ENCODE measurements at places on chromosomes 6 and 20.

DNA sequence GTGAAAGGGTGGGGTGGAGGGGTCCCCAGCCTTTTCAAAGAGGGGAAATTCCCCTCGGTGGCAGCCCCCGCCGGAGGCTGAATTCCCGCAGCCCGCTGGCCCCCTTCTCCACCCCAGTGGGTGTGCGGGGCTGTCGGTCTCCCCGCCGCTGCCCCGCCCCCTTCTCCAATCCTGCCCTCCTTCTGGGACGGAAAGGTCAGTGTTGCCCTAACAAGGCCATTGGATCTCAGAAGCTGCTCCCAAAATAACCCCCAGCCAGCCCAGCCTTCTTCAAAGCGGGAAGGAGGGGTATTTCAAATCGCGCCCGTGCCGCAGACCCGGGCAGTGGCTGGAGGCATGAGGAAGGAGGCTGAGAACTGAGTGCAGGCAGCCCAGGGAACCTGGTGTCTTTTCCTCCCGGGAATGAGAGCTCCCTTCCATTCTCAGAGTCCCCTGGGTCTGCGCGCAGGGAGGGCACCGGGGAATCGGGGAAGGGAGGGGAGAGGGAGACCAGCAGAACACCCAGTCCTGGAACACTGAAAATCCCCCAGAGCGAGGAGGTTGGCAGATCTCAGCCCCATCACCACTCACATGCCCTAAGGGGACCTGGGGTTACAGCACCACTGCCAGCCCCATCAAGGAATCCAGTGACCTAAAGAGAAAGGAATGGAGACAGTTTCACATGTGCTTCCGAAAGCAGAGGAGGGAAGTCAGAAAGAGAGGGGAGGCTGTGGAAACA, at the start of gene JPH2:
Gene JPH2 (minus strand): TSS at position 135 of the 718 bp plus-strand sequence. CDS start 483 bp downstream, outside the sequence.
- DNase-seq, result no peak

- DNase-seq, result no peak
These were observed 110.6 kb downstream of the BACH2 start for GRCh38 chr6:90186026-90186425.

- DNase-seq, result no peak
These were observed 627.9 kb downstream of the PRKN start for GRCh38 chr6:162099685-162100084.

- DNase-seq, result no peak
These were observed 115.1 kb upstream of the SOX4 start for GRCh38 chr6:21478411-21478810.

- DNase-seq, result no peak
These were observed 389.4 kb downstream of the RNGTT start for GRCh38 chr6:88574031-88574430.

- no peak for DNase-seq
These were observed 318.2 kb downstream of the MAFB start for GRCh38 chr20:40370800-40371199.

DNA sequence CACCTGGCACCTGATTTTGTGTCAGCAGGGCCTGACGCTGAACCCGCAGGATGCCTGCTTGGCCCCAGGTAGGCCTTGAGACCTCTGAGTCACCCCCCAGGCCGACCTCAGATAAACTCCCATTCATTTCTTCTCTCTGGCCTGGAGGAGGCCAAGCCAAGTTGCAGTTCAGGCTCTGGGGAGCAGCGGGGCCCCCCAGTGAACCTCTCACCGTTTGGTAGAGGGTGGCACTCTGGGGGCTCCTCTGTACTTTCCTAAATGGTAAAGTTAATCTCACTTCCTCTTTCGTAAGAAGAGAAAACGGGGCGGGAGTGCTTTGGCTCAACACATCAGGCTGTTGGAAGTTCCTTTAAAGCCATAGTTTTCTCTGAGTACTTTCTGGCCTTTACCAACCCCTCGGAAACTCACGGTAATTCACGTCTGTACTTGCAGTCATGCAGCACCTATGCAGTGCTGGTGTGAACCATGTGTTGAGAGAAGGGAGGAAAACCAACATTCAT, 2.8 kb downstream of the SIRPA start:
- no peak for DNase-seq

DNA sequence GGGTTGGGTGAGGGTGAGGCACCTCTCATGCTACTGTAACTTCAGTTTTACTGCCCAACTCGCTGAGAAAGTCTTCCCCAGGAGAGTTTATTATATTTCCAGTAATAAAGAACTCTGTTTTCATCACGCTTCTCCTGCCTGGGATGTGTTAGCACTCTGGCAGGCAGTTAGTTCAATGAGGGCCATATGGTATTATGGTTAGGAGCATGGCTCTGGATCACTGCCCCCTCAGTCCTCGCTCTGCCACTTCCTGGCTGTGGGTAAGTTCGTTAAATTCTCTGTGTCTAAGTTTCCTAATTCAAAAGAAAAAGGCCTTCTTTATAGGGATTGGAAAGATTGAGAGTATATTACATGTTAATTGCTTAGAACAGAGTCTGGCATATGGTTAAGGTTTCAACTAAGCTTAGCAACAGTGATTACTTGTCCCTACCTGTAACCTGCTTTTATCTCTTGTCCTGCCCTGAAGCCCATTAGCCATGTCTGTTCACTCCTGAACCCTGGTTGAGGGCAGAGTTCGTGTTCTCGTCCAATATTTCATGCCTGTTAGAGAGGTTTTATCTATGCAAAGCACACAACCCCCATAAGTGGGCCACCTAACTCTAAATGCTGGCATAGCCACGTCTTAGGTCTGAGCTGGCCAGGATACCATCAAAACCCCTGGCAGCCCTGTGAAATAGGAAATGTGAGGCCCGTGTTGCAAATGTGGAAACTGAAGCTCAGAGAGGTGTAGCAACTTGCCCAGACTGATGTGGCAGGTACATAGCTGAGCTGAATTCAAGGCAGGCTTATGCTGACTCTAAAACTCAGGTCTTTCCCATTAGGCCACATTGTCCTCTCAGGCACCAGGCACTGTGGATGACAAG, 342.5 kb upstream of the JARID2 start:
- no peak for DNase-seq

DNA sequence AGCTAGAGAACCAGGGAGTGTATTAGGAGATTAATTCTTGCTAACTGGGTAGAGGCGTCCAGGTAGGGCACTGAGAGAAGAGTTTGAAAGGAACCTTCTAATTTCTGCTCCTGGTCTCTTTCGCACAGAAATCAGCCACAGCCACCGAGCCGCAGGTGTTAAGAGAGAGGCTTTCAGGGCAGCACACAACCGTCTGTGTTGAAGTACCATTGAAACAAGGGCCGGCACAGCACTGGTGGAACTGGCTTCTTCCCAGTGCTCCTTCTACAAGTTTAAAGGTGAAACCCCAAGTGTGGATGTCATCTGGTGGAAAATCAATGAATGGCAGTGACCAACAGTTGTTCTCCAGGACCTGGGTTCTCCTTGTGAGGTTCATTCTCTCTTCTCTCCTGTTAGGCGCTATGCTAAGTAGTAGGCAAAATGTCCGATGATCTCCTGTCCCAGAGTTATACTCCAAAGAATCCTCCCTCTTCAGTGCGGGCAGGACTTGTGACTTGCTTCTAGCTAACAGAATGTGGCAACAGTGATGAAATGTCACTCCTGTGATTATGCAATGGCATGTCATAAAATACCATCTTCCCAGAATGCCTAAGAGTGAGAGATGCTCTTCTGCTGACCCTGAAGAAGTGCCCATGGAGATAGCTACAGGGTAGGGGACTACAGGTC, 15.0 kb upstream of the RIN2 start:
- DNase-seq, result no peak

GRCh38 chr6:91082311-91082832, 495.5 kb upstream of the MAP3K7 start:
- DNase-seq, result no peak

DNA sequence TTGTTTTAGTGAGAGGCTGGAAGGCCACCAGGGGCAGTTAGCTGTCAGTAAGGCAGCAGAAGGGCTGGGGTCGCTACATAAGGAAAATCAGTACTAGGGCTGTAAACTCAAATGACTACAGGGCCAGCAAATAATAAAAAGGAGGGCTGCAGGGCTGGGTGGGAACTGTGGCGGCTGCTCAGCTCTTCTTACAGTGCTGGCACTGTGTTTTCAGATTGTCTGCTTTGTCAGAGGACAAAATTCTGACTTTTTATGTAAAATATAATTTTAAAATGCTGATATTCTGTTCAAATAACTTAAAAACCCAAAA, 23.2 kb downstream of the HLA-A start:
- DNase-seq, result no peak

GRCh38 chr6:109323241-109323640, 59.0 kb downstream of the CD164 start:
- DNase-seq, result no peak

- no peak for DNase-seq
These were observed 110.1 kb upstream of the PTPN1 start for GRCh38 chr20:50399917-50400704.

DNA sequence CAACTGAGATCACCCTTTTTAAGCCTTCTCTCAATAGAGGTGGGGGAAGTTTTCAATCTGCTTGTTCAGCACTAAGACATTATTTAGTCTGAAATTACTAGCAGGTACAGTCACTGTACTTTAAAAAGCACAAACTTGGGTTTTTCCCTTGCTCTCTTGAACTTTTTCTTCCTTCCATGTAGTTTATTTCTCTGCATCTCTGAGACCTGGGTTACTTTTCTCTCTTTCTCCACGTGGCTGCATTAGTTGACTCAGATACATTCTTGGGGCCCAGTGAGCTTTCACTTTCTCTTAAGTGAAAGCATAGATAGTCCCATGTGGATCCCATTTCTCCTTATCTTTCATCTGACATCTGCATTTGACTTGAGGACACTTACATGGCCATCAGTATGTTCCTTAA, 433.9 kb upstream of the MAP3K7 start:
- no peak for DNase-seq

DNA sequence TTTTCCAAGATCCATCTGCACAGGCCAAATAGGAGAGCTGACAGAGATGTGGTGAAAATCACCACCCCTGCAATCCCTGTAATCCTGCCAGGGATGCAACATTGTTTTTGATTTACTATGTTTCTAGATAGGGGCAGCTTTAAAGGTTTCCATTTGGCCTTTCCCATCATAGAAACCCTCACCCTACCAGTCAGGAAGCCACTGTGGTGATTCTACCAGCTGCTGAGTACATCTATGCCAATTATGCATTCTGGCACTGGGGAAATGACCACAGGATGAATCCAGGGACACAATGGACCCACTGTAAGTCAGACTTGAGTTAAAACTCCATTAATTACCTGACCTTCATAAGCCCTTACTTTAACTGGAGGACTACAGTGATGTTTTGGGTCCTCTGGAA, 130.4 kb downstream of the TNFRSF21 start:
- DNase-seq, result no peak

GRCh38 chr6:38378801-38379200, 260.9 kb downstream of the BTBD9 start:
- no peak for DNase-seq

DNA sequence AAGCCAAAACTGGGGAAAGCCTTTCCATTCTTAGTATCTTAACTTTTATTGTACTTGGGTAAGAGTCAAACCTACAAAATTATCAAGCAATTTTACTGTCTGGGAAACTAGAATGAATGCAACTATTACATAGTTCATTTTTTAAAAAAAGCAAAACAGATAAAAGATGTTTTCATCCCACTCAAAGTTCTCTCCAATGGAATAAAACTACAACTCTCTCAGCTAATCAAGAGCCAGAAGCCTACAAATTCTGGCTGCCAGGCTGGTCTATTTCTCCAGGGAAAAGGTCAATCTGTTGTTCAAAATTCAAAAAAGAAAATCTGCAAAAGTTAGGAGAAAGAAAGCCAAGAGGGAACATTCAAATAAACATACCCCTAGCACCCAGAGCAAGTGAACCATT, 56.2 kb downstream of the COL12A1 start:
- no peak for DNase-seq

- no peak for DNase-seq
These were observed 79.1 kb downstream of the OGFRL1 start for GRCh38 chr6:71367756-71368155.

DNA sequence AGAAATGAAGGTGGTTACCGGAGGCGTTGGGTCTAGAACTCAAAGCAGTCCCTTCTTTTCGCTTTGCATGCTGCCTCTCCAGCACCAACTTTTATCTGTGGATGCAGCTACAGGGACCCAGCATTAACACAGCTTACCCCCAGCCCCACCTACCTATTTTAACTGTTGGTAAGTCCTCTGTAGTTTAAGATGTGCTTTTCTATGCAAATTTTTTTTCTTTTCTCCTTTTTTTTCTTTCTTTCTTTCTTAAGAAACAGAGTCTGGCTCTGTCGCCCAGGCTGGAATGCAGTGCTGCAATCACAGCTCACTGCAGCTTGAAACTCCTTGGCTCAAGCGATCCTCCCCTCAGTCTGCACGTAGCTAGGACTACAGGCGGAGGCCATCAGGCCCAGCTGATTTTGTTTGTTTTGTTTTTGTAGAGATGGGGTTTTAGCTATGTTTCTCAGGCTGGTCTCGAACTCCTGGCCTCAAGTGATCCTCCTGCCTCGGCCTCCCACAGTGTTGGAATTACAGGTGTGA, 6.5 kb upstream of the USP45 start:
- no peak for DNase-seq

- DNase-seq, result no peak
These were observed 727 bp downstream of the EDEM2 start for GRCh38 chr20:35146299-35146919.

Data from NCI-H187 treated with DMSO at 0.1 percent for 48 hours (cell line).